Stimulated activated CD4-positive, alpha-beta T cell treated with anti-CD3 and anti-CD28 coated beads, TNF-alpha, amount 100 ng/mL, for 24 hours (primary cell): ENCODE measurements at places on chromosomes 2 and 18.
A peak's percentile ranks its signal among the peaks of the same experiment; 100 is the strongest.

DNA sequence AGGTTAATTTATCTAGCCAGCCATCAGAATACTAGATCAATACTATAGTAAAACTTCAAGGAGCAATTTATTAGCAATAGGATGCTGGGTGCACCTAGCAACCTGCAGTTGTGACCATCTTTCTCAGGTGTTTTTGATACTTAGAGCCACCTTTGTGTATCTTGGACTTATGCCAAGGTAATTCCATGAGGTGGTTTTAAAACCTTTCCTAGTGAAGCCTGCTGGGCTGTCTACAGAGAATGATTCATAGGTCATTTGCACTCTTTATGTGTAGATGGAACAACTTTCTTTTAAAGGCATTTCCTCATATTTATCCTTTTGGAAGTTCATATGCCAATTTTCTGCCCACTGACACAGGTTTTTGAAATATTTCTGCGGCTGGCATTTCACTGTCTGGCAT is 1030.1 kb upstream of the POU3F3 start:
- no peak for DNase-seq

GRCh38 chr18:26656944-26657536 is 108.7 kb upstream of the KCTD1 start:
- DNase-seq, result no peak

DNA sequence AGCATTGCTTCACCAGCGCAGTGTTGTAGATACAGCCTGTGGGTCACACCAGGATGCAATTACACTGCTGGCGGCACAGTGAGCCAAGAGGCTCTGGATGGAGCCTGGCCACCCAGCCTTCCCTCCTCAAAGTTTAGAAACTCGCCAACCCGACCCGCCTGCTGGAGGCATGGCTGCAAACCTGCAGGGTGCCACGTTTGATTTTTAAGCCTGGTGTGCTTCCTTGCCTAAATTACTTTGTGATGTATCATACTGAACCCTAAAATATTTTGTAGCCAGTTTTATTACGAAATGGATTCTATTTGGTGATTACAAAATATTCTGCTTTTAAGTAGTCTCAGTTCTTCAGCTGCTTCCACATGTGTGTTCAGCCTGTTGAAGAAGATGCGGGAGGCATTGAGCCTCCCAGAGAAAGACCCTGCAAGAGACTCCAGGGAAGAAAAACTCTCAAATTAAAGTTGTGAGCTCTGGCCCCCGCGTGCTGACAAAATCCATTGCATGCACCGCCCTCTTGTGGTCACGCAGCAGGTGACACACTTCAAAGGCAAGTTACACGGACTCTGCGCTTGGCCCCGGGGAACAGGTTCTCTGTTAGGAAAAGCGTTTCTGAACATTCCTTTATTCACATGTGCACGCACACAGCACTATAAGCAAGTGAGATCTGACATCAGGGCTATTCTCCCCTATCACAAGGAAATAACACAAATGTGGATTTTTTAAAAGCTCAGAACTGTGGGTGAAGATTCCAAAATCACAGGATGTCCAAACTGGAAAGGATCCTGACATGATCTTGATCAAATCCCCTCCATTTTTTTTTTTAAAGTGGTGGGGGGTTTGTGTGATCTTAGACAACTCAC is 63.0 kb upstream of the TWIST2 start:
- peak; percentile 58 for DNase-seq

DNA sequence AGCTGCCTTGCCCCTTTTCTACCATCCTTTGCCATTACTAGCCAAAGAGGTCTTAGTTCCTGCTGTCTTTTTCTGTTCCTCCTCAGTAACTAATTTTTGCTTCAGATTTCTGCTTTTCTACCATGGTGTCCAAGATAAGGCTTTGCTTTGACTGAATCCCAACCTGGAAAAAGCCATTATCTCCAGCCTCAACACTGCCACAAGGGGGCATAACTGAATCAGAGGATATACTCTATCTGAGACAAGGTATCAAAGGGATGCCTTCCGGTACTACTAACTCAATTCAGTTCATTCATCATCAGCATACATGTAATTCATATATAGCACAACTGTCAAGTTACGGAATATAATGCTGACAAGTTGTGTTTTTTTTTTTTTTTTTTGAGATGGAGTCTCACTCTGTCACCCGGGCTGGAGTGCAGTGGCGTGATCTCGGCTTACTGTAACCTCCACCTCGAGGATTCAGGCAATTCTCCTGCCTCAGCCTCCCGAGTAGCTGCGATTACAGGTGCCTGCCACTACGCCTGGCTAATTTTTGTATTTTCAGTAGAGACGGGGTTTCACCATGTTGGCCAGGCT is 11.4 kb downstream of the OSGEPL1 start:
- peak; percentile 17 for DNase-seq

DNA sequence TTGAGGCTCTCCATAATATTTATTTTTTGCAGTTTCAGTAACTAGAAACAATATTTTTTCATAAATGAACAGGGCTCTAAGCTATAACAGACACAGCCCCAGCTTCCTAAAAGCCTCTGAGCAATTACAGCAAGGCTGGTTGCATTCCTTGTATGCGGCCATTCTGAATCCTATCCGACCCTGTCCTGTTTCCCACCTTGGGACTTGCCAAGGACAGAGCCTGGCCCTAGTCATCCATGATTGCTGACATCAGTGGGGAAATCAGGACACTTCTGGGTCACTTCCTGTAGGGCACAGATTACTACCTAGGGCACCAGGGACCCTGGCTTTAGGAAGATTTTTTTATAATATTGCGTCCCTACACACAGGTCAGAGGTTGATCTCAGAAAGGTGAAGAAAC is 5.5 kb downstream of the TMEM177 start:
- DNase-seq, result no peak

- DNase-seq, result no peak
Measured at GRCh38 chr2:23078784-23079434, 306.1 kb upstream of the KLHL29 start.

- DNase-seq, result no peak
Measured at GRCh38 chr2:23269747-23270146, 115.2 kb upstream of the KLHL29 start.
